Suppressor macrophage treated with lipopolysaccharide for 4 hours (primary cell): ENCODE measurements at places on chromosomes 11 and 22.
A peak's percentile ranks its signal among the peaks of the same experiment; 100 is the strongest.

DNA sequence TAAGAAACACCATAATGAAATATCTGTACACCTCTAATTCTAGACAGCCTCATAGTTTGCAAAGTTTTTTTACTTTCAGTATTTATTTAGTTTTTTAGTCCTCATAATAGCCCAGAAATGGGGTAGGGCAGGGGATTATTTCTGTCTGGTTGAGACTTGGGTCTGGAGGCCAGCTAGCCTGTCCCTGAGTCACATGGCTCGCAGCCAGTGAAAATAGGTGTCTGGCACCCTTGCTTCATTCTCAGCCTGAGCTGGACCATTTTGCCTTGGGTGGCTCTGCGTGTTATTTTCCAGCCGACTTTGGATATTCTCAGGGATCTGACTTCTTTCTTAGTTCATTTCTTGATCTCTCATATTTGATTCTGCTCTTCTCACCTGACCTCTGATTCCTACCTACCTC lies 123.9 kb upstream of the NARS2 start:
- no peak for DNase-seq

- no peak for DNase-seq
Measured at GRCh38 chr22:27159016-27159415, 501.6 kb downstream of the MIAT start.

GRCh38 chr11:12842933-12843636 lies 166.0 kb upstream of the RASSF10 start:
- no peak for DNase-seq

DNA sequence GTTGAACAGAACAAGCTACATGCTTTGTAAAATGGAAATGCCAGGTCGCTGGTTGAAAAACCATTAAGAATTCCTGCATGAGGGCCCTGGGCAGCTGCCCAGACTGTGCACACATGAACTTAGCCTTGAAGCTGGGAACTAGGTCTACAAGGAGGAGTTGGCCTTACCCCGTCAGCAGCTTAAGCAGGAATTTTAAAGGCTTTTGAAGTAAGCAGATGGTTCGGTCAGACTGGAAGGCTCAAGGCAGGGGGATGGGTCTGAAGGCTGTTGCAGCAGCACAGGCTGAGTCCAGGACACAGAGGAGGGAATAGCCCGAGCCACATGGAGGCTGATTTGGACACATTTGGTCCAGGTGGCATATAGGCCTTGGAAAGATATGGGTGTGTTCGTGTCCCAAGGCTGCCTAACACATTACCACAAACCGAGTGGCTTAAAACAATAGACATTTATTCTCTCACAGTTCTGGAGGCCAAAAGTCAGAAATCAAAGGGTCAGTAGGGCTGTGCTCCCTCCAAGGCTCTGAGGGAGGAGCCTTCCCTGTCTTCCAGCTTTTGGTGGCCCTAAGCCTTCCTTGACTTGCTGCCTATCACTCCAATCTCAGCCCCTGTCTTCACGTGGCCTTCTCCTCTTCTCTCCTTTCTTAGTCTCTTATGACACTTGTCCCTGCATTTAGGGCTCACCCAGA lies 11.6 kb downstream of the LIF start:
- DNase-seq: no peak

- peak; percentile 34 for DNase-seq
Measured at GRCh38 chr11:7749456-7749855, 43.2 kb upstream of the OVCH2 start.
